ENCODE measurements at places on chromosomes 6 and 20.

DNA sequence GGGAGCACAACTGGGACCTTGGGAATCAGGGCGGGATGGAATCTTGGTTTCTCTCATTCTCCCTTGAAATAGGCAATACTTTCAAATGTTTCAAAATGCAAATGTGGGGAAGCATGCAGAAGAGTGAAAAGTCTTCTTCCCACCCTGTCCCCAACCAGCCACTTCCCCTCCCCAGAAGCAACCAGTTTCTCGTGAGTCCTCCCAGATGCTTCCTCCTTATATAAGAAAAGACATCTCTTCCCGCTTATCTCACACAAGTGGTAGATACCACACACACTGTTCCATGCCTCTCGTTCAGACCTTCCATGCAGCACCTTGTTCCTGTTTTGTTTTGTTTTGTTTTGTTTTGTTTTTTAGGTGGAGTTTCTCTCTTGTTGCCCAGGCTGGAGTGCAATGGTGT, 25.1 kb downstream of the HCK start:
- no peaks in the 10 kb centered on the region for H3K27me3 ChIP-seq
- DNase-seq, result no peak
- no peak overlapping the region for H3K27ac ChIP-seq
- H3K4me1 ChIP-seq, result no peaks in the 10 kb centered on the region
- H3K36me3 ChIP-seq, result no peaks in the 10 kb centered on the region
- H3K4me3 ChIP-seq, result no peak overlapping the region

DNA sequence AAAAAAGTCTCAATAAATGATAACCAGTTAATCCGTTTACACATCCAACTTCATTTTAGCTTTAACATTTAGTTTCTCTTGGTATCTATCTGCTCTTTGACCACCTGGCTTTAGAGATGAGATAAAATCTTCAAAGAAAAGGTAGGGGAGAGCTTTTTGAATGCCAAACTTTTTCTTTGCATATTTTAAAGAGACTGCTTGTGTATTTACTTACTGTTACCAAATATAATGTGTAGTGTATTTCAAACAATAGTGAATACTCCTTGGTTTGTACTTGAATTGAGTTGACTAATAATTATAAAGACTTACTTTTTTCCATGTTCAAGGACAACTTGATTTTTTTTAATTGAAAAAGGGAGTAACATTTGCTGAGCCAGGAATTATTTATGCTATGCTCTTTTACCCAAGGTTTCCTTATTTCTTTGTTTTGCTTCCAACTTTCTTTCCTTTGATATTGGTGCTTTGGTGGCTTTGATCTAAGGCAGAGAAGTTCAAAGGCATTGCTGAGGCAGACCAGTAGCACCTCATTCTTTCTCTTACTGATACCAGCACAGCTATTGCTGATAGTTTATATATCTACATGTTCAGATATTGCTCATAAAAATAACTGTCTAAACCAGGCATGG, 7.8 kb downstream of the CCDC170 start:
- peaks cover 10% of the 10 kb centered on the region for H3K4me1 ChIP-seq
- DNase-seq, result no peak
- H3K4me3 ChIP-seq, result no peak overlapping the region
- no peaks in the 10 kb centered on the region for H3K36me3 ChIP-seq

DNA sequence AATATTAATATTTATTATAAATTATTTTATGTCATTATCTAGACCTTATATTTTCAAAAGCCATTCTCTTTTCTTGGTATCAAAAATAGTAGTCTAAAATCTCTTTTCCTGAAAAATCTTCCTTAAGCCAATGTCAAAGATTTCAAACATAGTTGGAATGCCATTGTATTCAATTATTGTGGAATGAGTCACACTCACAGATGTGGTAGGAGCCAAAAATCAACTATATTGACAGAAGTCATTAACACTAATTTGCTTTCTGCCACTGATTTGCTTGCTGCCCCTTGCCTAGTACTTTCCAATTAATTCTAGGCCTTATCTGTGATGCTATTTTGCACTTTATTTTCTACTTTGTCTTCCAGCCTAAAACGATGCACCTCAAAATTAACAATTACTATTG, 1326.3 kb upstream of the GJE1 start:
- H3K4me3 ChIP-seq, result no peak overlapping the region
- H3K4me1 ChIP-seq, result no peaks in the 10 kb centered on the region
- DNase-seq, result no peak
- no peaks in the 10 kb centered on the region for H3K36me3 ChIP-seq
- H3K27me3 ChIP-seq, result no peaks in the 10 kb centered on the region

DNA sequence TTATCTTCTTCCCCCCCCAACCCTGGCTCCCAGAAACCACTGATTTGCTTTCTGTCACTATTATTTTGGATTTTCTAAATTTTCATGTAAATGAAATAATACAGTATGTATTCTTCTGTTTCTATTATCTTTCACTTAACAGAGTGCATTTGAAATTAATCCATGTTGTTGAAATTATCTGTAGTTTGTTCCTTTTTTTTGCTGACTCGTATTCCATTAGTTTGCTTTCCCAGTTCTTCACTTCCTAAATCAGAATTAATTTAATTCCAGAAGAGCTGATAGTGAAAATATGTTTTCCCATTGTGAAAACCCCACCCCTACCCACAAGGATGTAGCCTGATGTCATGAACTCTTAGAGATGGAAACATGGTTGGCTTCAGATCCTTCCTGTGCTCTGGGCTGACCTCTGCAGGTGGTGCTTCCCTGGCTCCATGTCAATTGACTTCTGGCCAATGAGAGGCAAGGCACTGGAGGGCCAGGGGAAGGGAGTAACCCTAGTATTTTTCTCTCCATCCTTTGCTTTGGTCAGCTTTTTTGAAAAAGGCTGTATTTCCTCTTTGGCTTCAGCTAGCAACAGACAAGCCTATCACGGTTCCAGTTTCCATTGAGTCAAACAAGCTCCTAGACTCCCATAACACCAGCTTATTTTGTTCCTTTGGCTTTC, 244.4 kb upstream of the HSF2 start:
- H3K27ac ChIP-seq, result no peak overlapping the region
- H3K4me3 ChIP-seq, result no peak overlapping the region
- H3K36me3 ChIP-seq, result no peaks in the 10 kb centered on the region
- peaks cover 8% of the 10 kb centered on the region for H3K4me1 ChIP-seq
- no peaks in the 10 kb centered on the region for H3K27me3 ChIP-seq

GRCh38 chr20:11540558-11540957, 377.1 kb upstream of the BTBD3 start:
- H3K4me1 ChIP-seq, result peaks cover 52% of the 10 kb centered on the region
- H3K27ac ChIP-seq, result peak overlapping the region; percentile 83
- peak overlapping the region; percentile 12 for H3K4me3 ChIP-seq
- H3K36me3 ChIP-seq, result no peaks in the 10 kb centered on the region
- H3K27me3 ChIP-seq, result no peaks in the 10 kb centered on the region
- DNase-seq, result peak; percentile 43

All from GM23338 (cell line).